Esophagus mucosa (tissue), 1 donor: ENCODE measurements at places on chromosomes 1 and 21. TPM values are rescaled to one million over a fixed set of nuclear protein-coding genes. Genes with fewer than 3 reads are reported as not detected.

- peak; percentile 40 for ATAC-seq
Observed at GRCh38 chr1:68231627-68232288, 565 bp downstream of the WLS start.

DNA sequence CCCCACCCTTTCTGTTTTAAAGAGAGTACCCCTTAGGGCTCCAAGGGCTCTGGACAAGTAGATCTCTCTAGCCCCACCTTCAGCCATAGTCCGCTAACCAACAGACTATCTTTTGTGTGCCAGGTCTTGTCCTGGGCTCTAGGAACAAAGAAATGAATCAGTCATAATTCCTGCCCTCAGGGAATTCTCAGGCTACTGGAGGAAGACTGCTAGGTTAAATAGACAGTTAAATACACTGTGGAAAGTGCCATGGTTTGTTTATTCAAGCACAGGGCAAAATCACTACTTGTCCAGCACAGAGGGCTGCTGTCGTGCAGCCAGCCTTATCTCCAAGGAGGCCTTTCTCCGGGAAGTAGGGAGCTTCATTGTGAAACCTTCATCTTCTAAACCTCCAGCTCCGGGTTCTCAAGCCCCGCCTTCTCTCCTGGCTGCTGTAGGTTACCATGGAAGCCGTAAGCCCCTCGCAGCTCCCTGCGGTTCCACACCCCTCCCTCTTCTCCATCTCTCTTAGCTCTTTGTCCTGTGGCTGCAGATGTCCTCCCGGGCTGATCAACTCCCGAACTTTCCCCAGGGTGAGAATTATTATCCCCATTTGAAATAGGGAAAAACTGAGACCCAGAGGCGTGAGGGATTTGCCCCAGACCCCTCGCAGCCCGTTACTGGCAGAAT lies 29.8 kb downstream of the SHISAL2A start:
- ATAC-seq: peak; percentile 63

DNA sequence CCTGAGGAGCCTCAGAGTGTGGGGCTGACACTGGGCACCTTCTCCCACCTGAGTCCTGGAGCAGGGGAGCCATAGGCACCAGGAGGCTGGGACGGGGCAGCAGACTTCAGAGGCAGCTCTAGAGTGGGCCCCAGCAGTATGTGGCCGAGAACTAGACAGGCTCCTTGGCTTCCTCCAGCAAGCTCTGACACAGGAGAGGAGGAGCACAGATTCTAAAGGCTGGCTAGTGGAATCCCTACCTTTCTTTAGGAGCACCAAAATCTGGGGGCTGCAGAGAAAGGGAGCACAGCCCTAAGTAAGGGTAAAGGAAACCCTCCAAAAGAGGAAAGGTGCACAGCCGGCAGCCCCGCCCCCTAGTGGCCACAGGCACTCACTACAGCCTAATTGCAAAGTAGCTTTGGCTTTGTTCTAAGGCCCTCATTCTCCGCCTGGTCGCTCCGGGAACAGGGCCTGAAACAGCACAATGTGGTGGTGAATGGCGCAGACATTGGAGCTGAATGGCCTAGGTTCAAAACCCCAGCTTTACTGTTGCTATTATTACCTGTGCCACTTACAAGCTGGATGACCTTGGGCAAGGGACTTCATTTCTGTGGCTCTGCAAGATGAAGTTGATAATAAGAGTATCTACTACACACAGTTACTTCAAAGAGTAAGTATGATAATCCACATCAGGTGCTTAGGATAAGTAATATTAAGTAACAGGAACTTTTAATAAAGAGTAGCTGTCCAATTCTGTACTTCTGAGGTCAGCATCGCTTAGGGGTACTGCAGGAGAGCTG lies 8.8 kb upstream of the GUCA2A start:
- ATAC-seq: peak; percentile 66

GRCh38 chr1:3419415-3420204 lies 34.9 kb upstream of the ARHGEF16 start:
- ATAC-seq: peak; percentile 70

DNA sequence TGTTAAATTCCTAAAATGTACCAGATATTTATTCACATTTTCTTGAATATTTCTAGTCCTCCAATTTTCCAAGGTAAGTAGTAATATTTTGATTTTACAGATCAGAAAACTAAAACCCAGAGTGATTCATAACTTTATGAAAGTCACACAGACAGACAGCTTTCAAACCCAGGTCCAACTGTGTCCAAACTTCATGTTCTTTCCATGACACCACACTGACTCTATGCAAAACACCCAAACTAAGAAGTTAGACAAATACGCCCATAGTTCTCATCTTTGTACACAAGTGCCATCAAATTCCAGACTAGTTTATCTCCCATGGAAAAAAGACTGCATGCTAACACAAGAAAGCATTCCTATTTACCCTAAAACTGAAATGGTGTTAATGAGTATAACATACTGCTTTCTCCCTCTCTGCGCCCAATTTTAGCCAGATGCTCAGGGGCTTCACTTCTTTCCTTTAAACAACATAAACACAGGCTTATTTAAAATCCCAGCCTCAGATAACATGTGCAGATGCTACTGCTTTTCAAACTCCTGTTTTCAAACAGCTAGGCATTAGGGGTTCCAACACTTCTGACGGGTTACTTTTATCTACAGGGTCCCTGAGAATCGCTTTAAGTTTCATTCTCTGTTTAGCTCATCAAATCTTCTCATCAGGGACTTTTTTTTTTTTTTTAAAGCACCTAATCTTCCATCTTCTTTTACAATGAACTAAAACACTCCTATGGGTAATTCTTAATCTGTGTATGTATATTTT lies 44.6 kb downstream of the WASF2 start:
- no peak for ATAC-seq

DNA sequence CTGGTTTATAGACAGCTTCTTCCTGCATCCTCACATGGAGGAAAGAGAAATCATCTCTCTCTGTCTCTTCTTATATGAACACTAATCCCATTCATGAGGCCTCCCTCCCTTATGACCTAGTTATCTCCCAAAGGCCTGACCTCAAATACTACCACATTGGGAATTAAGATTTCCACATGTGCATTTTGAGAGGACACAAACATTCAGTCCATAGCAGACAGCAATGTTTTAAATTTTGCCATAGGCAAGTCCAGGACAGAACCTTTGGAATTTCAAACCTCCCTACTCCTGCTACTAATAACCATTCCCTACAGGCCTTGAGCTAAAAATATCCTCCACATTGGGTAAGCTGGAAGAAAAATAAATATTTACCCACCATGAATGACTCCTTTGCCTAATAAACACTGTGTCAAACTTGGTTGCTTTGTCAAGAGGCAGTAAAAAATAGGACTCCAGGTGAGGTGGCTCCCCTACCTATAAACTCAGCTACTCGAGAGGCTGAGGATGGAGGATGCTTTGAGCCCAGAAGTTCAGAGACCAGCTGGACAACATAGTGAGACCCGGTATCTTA lies 113.7 kb downstream of the ZNF281 start:
- no peak for ATAC-seq

- no peak for ATAC-seq
Observed at GRCh38 chr1:230495076-230495475, 68.9 kb upstream of the PGBD5 start.

DNA sequence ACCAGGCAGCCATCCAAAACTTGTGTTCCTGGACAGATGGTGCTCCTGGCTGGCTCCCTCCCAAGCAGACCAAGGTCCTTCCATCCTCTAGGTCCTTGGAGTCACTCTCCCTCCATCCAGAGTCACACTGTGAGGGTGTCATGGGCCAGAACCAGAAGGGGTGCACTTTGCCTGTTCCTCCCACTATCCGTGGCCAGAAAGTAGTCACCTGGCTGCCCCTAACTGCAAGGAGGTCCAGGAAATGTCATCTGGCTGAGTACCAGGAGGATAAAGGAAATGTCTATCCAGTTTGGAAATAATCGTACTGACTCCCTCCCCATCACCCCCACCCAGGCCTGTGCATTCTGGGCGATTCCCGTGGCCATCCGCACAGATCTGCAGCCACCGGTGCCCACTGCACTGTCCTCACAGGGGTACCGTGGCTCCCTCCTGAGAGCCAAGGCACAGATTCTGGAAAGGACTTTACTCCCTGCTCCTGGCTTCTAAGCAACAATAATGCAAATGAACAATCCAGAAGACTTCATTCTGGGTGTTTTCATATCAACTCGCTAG lies 253.2 kb downstream of the NPHP4 start:
- no peak for ATAC-seq

GRCh38 chr1:96329121-96329520 lies 392.5 kb upstream of the PTBP2 start:
- ATAC-seq: no peak

- no peak for ATAC-seq
Observed at GRCh38 chr1:117036018-117036461, 24.1 kb upstream of the TTF2 start.

GRCh38 chr21:25375675-25376074 lies 231.6 kb downstream of the MRPL39 start:
- ATAC-seq: no peak

GRCh38 chr1:86938855-86939254 lies 24.4 kb downstream of the HS2ST1 start:
- no peak for ATAC-seq

DNA sequence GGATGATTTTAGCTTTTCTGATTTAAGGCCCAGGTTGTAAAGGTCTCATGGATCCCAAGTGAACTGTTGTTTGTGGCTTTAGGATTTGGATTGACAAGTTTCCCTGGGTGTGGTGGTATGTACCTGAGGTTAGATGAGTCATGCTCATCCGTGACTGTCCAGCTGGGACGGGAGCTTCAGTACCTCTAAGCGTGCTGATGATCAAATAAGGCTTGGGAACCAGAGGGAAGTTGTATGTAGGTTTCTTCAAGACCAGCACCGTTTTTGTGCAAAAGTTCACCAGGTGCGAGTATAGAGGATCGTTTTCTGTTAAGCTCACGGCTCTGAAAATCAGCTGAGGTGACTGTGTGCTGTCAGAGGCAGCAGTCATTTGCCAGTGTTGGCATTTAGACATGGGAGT lies 19.8 kb downstream of the PLA2G2E start:
- ATAC-seq: peak; percentile 91

DNA sequence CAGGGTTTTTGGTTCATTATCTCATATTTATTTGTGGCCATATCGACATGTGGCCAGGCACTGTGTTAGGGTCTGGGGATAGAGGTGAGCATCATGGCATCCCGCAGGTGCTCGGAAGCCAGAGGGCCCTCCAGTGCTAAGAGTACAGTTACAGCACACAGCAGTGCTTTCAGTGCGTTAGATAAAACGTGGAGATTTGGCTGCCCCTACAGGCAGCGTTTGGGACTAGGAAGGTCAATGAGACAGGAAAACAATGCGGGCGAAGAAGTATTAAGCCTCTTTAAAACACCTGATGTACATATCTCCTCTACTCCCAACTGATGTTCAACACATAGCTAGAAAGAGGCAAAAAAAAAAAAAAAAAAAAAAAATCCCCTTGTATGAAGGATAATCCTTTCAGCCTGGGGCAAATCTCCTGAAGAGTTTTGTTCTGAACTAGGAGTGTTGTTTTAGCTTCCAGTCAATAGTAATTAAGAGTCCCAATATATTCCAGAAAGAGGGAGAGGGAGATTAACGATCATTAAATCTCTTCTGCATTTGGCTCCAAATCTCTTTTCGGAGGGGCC lies 80.1 kb downstream of the CAPZB start:
- ATAC-seq: no peak

DNA sequence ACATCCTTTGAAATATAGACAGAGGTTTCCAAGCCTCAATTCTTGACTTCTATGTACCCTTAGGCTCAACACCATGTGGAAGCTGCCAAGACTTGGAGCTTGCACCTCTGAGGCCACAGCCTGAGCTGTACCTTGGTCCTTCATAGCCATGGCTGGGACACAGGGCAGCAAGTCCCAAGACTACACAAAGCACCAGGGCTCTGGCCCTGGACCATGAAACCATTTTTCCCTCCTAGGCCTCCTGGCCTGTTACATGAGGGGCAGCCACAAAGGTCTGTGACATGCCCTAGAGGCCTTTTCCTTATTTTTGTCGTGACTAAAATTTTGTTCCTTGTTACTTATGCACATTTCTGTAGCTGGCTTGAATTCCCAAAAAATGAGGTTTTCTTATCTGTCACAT lies 953.1 kb upstream of the ADGRL4 start:
- ATAC-seq: no peak

DNA sequence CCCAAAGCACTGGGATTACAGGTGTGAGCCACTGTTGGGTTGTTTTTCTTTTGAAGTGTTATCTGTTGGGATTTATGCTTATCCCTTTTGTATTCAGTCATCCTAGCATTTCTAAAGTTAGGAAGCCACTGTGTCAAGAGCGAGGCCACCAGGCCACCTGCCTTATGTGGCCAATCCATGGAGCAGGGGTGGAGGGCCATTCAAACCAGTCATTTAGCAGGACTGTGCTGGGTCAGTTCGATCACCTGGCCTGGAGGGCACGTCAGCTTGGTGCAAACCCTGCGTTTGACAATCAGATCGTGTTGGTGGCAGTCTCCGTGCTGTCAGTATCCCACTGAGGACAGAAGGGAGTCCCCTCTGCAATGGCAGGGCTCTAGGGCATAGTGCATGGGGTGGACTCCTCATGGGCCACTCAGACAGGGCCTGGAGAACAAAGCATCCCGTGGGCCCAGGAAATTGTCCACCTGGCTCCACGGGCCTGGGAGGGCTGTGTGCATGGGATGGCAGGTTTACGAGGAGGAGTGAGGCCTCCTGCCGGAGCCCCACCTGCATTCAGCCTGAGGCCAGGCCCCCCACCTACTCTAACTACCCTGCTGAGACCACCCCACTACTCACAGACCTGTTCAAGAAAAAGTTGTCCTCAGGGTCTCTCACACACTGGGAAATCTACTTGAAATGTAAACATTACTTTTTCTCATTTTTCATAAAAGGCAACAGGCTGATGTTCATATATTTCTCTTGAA lies 242.3 kb downstream of the SDCCAG8 start:
- peak; percentile 17 for ATAC-seq

- peak; percentile 87 for ATAC-seq
Observed at GRCh38 chr1:87869567-87869966, 540.9 kb downstream of the LMO4 start.

- no peak for ATAC-seq
Observed at GRCh38 chr21:14900058-14900457, 164.7 kb downstream of the NRIP1 start.

DNA sequence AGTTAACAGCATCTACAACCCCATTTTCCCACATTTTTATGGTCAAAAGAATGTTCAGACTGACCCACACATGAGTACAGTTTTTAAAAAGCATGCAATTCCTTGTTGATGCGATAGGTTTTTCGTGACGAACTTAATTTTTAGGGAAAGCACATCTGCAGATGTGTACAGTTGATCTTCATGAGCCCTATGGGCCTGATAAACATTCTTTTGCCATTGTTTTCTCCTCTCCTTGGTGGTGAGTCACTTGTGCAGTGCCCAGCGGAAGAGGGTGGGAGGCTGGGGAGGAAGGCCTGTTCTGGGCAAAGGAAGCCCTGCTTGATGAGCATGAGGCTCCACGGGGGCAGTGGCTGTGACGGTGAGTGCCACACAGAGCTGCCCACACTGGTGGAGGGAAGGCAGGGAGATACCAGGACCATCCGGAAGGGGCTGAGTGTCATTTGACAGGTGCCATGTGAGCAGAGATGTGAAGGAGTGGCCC lies 5.3 kb downstream of the ARF1 start:
- peak; percentile 50 for ATAC-seq

Gene HRNR
- not detected for total RNA-seq

Gene ANXA9
- total RNA-seq: 0.40 TPM

Gene NSUN4
- total RNA-seq: 18.5 TPM

Gene C1orf56
- 1.3 TPM for total RNA-seq

Gene CSF1
- 4.6 TPM for total RNA-seq

Gene MPL
- 0.48 TPM for total RNA-seq
